ENCODE measurements at places on chromosomes 2 and 18. TPM values are rescaled to one million over a fixed set of nuclear protein-coding genes. Genes with fewer than 3 reads are reported as not detected.

- DNase-seq, result peak; percentile 81
Measured at GRCh38 chr2:216606551-216607276, 26.5 kb upstream of the IGFBP2 start.

The ELOA2 gene
- not detected for total RNA-seq

DNA sequence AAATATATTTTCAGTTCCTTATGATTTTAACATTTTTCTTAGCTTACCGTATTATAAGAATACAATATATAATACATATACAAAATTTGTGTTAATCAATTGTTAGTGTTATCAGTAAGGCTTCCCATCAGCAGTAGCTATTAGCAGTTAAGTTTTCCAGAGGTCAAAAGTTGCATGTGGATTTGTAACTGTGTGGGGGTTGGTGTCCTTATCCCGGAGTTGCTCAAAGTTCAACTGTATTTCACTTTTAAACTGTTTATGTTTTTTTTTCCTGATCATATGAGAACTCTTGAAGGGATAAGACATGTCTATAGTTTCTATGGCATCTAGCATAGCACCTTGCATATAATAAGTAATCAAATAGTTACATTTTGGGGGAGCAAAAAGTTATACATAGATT lies 11.9 kb upstream of the MFSD6 start:
- DNase-seq, result no peak

The SPP2 gene
- total RNA-seq, result not detected

DNA sequence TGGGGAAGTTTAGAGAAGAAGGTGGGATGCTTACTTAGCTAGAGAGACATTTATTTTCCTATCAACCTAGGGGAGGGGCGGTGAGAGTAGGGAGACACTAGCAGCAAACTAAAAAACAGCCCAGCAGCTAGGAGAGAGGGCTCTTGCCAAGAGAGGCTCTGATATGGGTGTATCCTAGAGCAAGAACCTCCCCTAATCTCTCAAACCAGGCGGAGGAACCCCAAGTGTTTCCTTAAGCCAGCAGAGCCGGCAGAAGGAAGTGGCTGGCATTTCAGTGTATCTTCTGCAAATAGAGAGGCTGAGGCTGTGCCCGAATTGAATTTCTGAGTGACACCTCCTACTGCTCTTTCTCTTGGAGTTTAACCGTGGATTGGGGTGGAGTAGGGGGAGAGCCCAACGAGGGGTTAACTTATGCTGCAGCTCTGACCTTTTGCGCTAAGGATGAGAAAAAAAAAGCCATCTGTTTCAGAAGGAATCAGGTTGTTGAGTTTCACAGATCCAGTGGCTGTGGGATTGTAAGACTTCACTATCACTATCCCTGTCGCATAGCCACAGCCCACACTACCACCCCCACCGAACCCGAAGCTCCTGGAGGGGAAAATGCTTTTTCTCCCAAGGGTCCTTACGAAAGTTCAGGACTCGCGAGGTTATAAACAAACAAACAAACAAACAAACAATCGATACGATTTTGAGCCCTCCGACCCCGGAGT lies 1.4 kb downstream of the ST8SIA5 start:
- no peak for DNase-seq

The RBKS gene
- total RNA-seq, result 2.6 TPM

The ODC1 gene
- 80.3 TPM for total RNA-seq

DNA sequence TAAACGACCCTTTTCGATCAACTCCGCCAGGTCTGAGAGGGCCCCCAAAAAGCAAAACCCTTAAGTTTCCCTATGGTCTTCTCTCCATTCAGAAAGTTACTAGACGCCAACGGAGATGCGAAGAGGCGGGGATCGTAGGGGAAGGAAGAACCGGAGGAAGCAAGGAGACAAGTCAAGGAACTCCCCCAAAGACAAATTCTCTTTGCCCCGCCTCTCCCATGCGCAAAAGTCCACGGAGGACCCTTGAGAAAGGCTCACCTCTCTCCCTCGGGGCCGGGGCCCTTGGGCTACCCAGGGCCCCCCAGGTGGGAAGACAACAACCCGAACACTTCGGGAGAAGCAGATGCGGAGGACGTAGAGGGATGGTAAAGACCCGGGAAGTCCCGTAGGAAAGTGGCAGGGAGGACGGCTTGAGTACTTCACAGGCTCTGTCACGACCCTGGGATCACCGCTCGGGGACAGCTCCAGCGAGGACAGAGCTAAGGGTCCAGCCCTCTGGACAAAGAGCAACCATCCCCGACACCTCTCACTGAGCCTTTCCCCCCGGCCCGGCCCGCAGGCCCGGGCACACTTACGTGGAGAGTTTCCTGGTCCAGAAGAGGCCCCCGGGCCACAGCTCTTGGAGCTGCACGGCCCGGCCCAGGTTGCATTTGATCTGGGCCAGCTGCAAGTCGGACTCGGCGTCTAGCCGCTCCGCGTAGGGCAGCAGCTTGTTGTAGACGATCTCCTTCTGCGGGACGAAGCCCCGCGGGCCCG lies 647 bp downstream of the PSME4 start:
- peak; percentile 51 for DNase-seq

The POU3F3 gene
- total RNA-seq, result not detected

DNA sequence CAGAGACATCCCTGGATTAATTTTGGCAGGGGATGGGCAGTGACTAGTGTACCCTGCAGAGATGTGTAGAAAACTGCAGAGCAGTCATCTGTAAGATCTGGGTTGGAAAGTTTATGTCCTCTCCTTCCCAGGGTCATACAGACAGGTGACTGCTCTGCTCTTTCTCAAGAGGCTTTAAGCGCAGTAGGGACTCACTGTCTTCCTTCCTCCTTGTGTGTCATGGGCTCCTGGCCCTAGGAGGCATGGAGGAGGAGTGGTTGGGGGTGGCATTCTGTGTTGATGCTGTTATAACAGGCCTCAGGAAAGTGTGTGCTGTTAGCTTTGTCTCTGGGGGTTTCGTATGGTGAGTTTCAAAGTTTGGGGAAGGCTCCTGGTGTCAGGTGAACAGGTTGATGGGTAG lies 130.5 kb upstream of the MGAT5 start:
- DNase-seq, result no peak

The ANKRD30B gene
- total RNA-seq, result not detected

The TTC31 gene
- 48.8 TPM for total RNA-seq

GRCh38 chr18:49008716-49009115 lies 58.0 kb upstream of the SMAD7 start:
- no peak for DNase-seq

DNA sequence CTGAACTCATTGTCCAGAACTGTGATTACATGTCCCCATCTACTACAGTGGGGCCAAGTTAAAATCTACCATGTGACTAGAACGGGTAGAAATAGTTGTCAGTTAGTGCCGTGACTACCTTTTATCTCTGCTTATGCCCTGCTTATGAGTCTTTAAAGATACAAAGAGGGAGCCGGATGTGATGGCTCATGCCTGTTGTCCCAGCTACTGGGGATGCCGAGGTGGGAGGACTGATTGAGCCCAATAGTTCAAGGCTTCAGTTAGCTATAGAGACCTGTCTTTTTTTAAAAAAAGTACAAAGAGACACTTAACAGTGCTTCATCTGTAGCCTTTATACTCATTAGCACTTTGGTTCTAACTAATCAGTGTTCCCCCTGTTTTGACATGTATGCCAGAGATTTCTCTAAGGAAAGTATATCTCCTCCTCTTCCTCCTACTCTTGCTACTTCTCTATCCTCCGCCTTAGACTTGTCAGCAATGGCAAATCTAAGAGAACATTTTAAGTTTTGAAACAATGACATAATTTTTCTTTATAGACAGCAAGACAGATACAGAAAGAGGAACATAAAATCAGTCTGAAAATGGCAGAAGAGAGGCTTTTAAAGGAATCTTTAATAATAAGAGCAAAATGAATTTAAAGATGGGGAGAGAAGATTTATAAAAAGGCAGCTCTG lies 45.0 kb downstream of the NBEAL1 start:
- DNase-seq, result no peak

DNA sequence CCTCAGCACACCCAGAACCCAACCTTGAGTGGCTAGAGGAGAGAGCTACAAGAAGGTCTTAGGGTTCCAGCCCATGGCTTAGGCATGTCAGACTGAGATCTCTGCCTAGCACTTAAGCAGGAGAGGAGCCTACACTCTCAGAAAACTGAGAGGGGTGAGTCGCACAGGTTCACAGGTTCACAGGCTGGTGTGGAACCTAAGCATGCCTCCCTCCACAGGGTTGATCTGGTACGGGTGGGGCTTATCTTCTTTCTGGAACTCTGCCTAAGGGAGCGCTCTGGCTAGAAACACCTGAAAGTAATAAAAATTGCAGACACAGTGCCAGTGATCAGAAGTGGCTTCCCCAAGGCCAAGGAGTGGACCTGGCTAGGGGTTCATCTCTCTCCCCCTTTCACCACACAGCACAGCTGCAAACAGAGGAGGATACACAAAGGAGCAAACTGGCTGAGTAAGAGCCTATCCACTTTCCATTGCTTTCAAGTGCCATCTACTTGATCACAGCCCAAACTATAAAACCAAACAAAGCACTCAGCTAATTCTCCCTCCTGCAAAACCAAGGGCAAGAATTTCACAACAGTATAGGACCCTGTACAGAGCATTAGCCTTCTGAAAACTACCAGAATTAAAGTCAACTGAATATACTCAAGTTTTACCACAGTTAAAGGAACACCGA lies 481.9 kb upstream of the SETBP1 start:
- DNase-seq, result no peak

GRCh38 chr2:179332903-179333302 lies 68.3 kb upstream of the SESTD1 start:
- DNase-seq, result no peak

- DNase-seq, result no peak
Measured at GRCh38 chr2:102141011-102141943, 1.3 kb upstream of the IL1R1 start.

GRCh38 chr2:207458582-207458981 lies 71.2 kb upstream of the CREB1 start:
- DNase-seq, result no peak

DNA sequence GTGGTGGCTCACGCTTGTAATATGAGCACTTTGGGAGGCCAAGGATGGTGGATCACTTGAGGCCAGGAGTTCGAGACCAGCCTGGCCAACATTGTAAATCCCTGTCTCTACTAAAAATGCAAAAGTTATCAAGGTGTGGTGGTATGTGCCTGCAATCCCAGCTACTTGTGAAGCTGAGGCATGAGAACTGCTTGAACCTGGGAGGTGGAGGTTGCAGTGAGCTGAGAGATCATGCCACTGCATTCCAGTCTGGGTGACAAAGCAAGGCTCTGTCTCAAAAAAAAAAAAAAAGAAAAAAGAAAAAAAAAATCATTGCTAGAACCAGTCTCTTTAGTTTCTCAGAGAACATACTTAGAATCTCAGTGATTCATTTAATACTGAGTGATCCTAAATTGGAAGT lies 217.1 kb downstream of the DYM start:
- DNase-seq, result no peak

DNA sequence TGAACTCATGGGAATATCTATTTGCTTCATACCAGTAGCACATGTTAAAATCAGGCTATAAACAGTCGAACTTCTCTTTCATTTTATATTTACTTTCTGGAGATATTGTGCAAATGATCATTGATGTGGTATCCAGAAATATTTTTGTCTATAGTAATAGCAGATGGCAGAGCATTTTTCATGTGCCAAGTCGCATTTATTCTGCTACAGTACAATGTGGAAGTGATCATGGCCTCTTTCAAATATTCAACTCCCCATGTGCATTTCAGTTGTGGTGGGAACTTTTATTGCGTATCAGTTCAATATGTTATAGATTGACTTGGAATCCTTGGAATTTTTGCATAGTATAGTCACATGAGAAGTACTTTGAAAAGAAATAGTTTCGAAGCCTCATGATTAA lies 57.4 kb downstream of the RHBDD1 start:
- no peak for DNase-seq
